ENCODE measurements at places on chromosomes 7 and 10.
A peak's percentile ranks its signal among the peaks of the same experiment; 100 is the strongest.

- peak; percentile 89 for DNase-seq
Observed at GRCh38 chr7:151088856-151089699, 2.8 kb downstream of the AGAP3 start.

DNA sequence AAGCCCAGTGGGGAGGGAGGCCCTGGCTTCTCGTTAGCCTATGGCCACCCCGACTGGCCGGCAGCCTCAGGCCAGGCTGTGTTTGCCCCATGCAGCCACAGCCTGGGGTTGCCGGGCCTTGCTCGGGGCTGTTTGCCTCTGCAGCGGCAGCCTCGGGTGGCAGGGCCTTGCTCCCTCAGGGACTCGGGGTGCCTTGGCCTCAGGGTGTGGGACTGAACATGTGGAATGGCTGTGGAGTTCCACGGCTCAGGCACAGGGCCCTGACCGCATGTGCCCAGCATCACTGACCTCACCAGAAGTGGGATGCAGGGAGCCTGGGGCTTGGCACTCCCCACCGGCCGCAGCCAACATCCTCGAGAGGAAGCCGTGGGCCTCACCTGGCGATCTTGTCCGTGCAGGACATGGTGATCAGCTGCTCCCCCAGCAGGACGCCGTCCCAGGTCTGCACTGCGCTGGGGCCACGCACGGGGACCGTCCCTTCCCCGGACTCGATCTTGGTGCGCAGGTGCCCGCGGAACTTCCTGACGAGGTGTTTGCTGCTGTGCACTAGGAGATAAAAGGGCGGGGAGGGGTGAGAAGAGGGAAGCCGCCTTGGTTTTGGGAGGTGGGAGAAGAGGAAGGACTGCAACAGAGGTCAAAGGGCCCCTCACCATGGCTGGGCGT, 160.5 kb downstream of the WDR37 start:
- peak; percentile 68 for DNase-seq

DNA sequence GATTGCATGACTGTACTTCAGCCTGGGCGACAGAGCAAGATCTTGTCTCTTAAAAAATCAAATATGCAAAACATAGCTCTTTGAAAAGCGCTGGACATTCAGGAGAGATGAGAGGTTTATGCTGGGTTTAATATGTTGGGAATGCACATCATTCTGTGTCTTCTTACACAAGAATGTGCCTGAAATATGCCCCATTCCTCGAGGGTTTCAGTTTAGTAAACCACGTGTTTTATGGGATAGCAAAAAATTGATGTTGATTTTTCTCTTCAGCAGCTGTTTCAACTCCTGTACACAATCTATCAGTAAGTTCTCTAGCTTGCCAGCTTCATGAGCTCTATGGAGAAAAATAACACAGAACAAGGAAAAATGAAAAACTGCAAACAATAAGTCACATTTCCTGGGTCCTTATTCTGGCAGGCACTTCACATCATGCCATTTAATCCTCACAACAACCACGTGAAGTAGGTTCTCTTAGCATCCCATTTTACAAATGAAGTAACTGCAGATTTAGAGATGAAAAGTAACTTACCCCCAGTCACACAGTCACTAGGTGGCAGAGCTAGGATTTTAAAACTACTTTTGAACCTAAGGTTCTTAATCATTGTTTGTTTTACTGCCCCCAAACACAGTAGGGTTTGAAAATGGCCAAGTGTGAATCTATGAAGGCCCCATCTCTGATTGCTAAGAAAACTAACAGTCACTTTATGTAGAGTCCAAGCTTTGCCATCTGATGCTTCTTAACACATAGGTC, 423.6 kb downstream of the PHTF2 start:
- DNase-seq = no peak

GRCh38 chr7:38558761-38559345, 72.3 kb downstream of the AMPH start:
- no peak for DNase-seq

- no peak for DNase-seq
Observed at GRCh38 chr7:142001163-142001874, 5.6 kb downstream of the MGAM start.

GRCh38 chr7:54591404-54592386, 49.5 kb downstream of the VSTM2A start:
- DNase-seq = no peak

DNA sequence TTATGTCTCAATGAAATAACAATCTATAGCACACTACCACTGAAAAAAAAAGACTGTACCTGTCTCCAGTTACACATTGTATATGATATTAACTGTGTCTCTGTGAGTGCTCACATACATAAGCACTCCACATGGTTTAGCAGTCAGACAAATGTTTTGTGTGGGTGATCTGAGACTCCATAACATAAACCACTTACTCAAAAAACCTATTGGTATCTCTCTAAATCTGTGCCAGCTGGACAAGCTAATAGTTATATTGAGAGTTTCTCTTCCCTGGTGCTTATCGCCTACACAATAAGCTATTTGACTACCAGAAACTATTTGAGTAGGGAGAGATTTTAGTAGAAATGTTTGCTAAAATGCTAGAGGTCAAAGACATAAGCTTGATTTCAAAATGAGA, 190.1 kb upstream of the AGR3 start:
- no peak for DNase-seq

DNA sequence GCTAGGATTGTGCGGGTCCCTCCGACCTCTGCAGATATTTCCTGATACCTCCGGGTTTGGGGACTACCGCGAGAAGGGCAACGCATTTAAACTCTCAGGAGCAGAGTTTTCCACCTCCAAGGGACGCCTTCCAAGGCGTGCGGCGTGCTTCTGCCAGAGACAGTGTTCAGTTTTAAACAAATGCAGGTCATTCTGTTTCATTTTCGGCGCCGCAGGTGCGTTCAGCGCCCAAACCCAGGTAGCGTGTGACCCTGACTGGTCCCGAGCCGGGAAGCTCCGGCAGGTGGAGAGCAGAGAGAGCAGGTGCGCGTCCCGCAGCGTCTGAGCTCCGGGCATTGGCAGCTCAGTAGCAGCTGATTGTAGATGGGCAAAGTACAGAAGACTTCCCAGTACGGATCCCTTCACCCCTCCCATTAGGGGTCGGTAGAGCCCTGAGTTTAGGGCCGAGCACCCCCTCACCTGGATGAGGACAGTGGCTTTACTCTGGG, 1.4 kb upstream of the CYP26A1 start:
- no peak for DNase-seq

DNA sequence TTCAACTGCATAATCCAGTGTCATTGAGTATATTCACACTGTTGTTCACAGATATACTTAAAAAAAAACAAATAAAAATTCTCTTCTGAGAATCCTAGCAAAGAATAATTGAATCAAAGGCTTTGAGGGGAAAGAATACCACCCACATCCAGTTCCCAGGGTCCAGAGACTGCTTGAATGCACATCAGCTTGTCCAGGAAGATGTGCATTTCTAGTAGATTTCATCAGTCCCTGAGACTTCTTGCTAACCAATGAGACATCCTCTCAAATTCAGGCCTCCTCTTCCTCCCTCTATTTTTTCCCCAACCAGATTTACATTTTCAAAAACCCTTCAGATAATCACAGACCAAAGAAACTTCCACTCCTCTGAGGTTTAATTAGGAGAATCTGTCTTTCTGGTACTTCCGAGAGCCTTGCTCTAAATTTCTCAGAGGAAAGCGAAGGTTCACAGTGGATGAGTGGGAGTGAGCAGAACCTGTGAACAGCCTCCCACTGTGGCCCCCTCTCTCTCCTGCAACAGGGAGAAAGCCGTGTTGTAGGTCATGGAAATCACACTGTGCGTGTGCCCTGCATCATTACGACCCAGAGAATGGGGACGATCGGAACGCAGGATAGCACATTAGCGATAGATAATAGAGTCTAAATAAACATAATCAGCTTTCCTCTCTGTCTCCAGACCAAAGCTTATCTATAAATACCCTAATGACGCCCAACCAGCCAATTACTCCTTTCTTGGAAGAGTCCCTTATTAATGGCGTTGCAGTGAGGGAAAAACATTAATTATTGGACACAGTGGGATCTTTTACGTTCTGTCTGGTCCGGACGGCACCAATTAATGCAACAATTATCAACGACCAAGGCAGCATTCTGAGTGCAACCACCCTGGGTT, 212.5 kb downstream of the EMX2 start:
- DNase-seq = no peak

- peak; percentile 91 for DNase-seq
Observed at GRCh38 chr10:46106410-46107255, 60.6 kb upstream of the MSMB start.

- DNase-seq = no peak
Observed at GRCh38 chr7:91351374-91351773, 87.1 kb downstream of the FZD1 start.

DNA sequence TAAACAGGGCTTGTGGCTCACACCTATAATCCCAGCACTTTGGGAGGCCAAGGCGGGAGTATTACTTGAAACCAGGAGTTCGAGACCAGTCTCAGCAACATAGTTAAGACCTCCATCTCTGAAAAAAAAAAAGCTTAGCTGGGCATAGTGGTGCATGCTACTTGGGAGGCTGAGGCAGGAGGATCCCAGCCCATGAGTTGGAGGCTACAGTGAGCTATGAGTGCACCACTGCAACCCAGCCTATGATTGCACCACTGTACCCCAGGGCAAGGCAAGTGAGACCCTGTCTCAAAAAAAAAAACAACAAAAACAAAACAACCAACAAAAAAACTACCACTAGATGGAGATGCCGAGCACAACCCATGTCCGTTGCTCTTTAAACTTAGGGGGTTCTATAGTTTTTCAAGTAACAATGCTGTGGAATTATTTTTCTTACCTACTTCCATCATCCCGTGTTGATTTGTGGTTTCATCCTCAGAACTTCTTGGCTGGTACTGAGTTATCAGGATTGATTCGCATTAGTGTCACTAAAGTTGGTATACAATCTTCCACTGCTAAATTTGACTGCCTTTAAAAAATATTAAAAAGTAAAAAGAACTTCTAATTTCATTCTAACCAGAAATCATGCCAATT, 12.2 kb upstream of the REPIN1 start:
- no peak for DNase-seq

- no peak for DNase-seq
Observed at GRCh38 chr10:49171326-49172060, 16.7 kb downstream of the TMEM273 start.

DNA sequence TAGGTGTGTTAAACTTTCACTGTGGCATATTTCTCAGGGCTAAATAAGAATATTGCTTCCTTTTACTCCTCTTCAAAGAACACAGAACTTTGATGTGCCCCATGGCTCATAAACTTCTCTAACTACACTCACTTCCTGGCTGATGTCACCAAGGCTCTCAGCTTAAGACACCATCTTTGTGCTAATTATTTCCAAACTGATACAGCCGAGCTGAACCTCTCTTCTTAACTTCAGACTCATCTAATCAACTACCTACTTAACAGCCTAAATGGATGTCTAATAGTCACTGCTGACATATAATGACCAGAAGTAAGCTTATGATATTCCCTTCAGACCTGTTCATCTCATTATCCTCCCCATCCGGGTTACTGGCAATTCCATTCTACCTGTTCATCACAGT, 3.6 kb downstream of the C10orf67 start:
- DNase-seq = no peak

DNA sequence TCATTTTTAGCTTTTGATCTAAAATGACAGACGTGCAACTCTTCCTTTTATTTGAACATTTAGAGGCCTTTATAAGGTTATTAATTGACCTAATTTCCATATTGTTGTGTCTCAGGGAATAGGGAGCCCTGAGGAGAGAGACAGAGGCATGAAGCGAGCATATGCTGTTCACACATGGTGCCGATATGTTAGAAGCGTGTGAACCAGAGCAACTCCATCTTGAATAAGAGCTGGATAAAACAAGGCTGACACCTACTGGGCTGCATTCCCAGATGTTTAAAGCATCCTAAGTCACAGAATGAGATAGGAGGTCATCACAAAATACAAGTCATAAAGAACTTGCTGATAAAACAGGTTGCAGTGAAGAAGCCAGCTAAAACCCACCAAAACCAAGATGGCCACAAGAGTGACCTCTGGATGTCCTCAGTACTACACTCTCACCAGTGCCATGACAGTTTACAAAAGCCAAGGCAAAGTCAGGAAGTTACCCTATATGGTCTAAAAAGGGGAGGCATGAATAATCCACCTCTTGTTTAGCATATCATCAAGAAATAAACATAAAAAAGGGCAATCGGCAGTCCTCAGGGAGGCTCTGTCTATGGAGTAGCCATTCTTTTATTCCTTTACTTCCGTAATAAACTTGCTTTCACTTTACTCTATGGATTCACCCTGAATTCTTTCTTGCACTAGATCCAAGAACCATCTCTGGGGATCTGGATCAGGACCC, 80.1 kb downstream of the SEC61G start:
- DNase-seq = no peak

DNA sequence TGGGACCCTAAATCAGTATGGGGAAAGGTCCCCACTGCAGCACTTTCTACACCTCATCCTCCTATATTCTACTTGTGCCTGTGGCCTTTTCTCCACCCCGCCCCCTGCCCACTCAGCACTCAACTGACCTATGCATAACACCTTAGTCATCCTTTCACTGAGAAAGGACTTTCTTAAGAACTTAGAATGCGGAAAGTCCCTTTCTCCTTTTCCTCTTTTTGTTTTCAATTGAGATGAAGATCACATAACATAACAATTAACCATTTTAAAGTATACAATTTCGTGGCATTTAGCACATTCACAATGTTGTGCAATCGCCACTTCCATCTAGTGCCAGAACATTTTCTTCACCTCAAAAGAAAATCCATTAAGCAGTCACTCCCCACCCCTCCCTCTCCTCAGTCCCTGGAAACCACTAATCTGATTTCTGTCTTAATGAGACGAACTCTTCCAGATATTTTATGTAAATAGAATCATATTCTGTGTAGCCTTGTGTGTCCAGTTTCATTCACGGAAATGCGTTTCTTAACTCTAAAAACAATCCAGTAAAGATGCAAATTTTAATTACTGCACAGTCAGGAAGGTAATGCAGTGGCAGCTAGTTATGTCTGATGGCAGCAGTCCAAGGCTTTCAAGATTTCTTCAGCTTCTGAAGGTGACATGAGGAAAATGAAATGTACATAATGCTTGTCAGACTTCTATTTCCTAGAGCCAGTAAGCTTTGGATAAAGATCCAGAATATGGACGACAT, 41.7 kb downstream of the FAS start:
- no peak for DNase-seq

- DNase-seq = peak; percentile 84
Observed at GRCh38 chr10:59709395-59710125, at the start of gene SLC16A9. SLC16A9 (minus strand) TSS chr10:59709850; CDS start chr10:59684291, 25,559 bp downstream.

- no peak for DNase-seq
Observed at GRCh38 chr10:127142136-127142535, 54.3 kb downstream of the INSYN2A start.

DNA sequence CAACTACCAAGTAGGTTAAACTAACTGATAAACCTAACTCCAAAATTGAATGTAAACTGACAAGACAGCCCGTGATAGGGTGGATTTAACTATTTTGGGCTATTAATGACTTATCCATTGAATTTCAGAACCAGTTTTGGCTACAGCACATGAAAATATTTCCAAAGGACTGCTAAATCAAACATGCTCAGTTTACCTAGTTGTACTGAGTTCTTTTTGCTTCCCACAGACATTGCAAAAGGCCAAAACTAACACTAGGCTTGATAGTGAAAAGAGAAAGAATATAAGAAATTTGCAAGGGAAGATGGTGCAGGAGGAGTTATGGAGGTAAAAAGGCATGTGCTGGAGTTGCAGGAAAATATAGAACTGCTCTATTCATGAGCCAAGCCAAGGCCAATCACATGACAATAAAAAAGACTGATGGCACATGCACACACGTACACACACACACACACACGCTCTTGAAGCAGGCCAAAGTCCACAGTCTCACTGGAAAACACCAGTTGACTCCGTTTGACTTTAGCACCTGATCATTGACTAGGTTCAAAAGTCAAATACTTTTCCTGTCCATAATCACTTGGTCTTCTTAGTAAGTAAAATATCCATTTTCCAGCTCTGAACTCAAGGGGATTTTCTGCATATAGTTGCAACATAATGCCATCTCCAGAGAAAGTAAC, 76.0 kb upstream of the AGBL3 start:
- DNase-seq = no peak
